ENCODE measurements at places on chromosomes 12 and 14.

- no peak for DNase-seq
These were observed 10.0 kb downstream of the ART4 start for GRCh38 chr12:14833336-14833735.

DNA sequence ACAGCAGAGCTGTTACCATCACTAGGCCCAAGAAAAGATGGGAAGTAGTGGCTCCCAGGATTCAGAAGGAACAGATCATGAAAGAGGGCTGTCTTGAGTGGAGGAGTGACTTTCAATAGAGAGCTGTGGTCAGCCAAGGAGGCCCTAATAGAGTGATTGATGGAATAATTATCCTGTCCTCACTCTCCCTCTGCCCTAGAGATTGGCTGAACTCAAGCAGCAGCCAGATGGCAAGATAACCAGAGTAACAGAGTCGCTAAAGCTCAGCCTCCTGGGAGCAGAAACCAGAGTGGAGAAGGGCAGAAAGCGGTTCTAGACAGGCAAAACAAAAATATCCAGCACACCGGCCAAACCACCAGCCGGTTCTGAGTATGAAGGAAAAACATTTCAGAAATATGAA, 23.1 kb downstream of the GMFB start:
- DNase-seq: no peak

GRCh38 chr14:32343926-32344430, 14.9 kb downstream of the AKAP6 start:
- DNase-seq: no peak

- DNase-seq: no peak
These were observed 63.4 kb upstream of the PTGR2 start for GRCh38 chr14:73788317-73788598.

- no peak for DNase-seq
These were observed 237.4 kb upstream of the PWP1 start for GRCh38 chr12:107448198-107448597.

- DNase-seq: no peak
These were observed 43.7 kb upstream of the ATP2B1 start for GRCh38 chr12:89752341-89752740.

GRCh38 chr12:17588968-17589367, 501.0 kb downstream of the RERGL start:
- DNase-seq: peak; percentile 80

DNA sequence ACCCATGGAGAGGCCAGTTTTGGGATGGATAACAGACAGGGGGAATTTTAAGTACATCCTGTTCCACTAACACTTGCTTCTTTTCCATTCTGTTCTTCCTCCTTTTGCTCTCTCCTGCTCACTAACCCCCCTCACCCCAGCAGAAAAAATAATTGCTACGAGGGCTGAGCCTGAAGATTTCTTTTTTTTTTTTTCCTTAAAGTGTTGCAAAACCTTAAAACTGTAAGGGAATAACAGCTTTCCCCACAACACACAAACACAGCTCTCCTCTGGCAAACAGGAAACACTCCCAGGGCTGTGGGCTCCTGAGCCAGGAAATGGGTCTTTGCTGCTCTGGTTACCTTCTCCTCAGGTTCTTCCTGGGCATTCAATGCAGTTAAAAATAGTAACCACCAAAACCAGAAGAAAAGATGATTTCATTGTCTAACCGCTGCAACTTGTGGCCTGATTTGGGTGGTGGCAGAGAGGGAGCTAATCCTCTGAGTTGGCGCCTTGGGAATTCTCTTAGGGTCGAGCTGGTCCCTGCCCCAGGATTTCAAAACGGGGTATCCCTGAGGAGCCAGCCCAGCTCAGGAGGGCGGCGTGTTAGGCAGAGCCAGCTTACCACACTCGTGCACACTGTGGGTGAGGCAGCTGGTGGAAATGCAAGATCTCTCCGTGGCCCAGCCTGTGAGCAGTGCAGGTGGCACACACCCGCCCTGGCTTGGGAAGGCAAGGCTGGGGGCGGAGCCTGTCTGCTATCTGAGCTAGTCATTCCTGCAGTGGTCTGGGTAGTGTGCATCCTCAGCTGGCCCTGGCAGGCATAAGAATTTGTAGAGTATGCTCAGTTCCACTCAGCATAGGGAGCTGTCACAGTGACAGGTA, 17.1 kb upstream of the EMP1 start:
- peak; percentile 33 for DNase-seq

GRCh38 chr12:75635606-75636444, 124.4 kb upstream of the KRR1 start:
- DNase-seq: peak; percentile 80

GRCh38 chr14:91573528-91573893, 63.4 kb upstream of the PPP4R3A start:
- DNase-seq: no peak

All from A549 (cell line).